T1000 (cell line): ENCODE measurements at places on chromosomes 2 and 18.

DNA sequence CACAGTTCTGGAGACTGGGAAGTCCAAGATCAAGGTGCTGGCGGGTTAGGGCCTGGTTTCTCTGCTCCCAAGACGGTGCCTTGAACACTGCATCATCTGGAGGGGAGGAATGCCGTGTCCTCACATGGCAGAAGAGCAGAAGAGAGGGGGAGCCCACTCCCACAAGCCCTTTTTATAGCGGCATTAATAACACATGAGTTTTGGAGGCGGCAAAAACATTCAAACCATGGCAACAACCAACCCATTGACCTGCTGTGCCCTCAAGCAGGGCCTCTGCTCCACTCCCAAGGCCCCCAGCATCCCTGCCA, 62.0 kb downstream of the SMAD7 start:
- no peak for DNase-seq

DNA sequence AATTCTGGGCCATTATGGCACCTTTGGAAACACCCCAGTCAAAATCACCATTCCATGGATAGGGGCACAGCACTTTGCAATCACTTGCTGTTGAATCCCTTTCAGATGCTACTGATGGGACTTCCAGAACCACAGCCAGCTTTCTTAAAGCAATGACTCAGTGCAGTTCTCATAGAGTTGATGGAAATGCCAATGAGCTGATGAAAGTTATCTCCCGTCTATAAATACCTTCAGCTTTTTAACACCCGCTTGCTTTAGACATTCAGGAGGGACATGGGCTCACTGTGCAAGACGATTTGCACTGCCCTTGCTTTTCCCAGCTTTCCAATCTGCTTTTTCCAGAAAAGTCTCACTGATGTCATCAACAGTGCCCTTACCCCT, 66.7 kb upstream of the RPL31 start:
- DNase-seq: no peak

GRCh38 chr2:142980246-142981068, 103.0 kb downstream of the KYNU start:
- DNase-seq: no peak

DNA sequence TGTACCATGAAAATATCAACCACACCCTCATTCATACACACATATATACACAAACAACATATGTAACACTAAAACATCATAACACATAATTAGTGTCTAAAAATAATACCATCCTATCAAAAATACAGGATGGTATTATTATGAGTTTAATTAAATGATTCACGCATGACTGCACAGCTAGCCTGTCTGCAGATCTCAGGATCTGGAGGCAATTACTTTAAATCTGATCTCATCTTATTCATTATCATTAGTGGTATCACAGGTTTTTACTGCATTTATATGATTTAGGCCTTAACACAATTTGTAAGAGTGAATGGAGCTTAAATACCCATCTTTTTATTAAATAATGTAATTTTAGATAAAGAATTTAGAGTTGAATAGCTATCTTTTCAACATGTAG, 443.4 kb upstream of the LINC00305 start:
- no peak for DNase-seq

DNA sequence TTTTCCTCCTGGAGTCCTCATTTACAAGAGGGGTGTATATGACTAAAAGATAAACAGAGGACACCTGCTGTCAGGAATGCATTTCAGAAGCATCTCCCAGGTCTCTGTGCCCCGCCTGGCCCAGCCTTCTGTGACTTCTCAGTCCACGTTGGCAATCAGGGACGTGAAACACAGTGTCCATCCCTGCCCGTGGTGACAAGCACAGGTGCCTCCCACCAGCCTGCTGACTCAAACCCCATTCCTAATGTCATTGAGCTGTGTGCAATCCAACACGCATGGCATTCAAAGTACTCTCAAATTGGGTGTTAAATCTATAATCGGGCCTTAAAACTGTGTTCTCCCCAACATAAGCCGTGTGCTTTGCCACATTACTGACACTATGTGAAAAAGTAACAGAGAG, 343.2 kb downstream of the EIPR1 start:
- no peak for DNase-seq

GRCh38 chr2:109380502-109381326, 233.1 kb downstream of the SEPTIN10 start:
- no peak for DNase-seq

DNA sequence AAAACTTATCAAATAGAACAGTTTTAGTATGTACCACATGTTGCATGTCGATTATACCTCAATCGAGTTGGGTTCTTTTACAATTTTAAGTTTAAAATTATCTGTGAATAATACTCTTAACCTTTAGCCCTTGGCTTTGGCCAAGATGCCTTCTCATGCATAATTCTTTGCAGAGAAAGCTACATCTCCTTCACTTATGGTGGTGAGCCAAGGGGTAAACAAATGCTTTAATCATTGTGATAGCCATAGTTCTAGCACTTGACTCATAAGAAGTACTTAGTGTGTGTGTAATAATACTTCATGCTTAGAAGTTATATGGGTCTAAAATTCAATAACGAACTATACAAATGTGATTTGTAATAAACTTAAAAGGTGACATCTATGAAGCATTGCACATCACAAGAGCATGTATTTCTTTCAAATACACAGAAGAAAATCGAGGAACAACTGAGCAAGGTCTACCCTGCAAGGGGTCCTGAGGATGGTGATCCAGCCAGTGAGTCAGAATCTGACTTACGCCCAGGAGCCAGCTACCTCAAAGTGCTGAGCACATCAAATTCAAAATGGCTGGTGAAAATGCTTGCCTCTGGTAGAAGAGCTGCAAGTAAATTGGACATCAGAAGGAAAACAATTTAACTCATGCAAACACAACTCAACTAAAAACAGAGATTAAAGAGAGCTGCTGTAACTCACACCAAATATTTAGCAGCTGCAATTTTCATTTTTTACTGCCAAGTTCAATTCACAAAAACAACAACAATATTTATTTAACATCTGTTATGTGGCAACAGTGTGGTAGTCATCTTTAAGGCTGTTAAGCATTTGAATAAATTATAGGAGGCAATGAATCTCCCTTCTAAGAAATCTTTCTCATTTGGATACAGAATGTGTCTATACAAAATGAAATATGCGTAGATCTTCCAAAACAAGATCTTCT, 23.8 kb upstream of the TTC39C start:
- no peak for DNase-seq

DNA sequence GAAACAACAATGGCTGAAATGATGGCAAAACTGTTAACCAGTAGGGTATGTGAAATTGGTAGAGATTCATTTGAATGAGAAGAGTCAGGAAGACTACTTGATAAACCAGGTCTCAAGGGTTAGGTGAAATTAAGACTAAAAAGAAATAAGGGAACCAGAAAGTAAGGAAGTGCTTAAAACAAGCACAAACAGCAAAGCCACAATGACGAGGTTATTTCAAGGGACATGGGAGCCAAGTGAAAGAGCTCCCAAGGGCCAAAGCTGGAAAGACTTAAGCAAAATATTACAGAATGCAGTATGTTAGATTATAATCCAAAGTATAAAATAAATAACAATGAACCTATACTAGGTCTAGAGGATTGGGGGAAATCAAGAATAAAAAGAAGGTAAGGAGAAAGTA, 19.3 kb upstream of the CD302 start:
- DNase-seq: no peak

DNA sequence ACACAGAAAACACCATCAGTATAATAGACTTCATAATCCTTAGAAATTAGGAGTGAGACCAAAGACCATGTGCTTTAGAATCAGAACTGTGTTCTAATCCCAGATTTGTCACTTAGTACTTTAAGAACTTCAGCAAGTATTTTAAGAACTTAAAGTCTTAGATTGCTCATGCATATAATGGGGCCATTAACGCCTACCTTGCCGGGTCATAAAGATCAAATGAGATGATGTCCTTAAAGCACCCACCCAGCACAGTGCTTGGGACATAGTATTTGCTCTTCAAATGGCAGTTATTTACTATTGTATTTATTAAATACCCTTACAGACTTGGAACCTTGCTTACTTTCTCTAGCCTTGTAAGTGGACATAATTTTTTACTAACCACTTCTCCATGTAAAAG, 156.1 kb downstream of the GREB1L start:
- no peak for DNase-seq

DNA sequence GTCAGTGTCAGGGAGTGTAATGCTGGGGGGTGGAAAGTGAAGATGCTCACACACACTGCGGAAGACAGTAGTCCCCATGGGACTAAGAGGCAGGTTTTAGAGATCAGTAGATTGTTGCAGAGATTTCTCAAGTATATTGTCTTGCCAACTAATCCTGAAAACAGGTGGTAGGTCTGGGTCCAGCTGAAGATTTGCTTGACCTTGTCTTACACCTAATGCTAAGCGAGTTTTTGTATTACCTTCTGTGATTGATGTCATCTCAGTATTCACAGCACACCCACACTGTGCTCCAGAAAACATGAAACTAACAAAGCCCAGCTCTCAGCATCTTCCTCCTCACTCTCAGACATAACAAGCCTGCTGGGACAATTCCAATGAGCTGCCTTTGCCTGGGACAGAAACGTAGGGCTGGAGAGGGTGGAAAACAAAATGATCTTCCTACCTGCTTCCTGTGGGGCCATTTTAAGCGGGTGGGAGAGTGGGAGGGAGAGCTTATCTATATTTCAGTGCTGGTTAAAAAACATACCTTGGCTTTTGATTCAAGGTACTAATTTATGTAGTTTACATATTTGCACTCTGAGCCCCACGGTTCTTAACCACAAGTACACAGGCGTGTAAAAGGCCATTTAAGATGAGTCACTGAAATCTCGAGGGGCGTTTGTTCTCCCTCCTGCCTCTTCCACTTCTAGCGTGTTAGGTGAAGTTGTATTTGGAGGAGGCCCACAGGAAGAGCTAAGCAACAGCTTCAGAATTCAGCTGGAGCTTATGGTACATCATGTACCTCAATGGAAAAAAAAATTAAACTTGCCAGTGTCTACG, 23.1 kb upstream of the RBMS1 start:
- DNase-seq: no peak

DNA sequence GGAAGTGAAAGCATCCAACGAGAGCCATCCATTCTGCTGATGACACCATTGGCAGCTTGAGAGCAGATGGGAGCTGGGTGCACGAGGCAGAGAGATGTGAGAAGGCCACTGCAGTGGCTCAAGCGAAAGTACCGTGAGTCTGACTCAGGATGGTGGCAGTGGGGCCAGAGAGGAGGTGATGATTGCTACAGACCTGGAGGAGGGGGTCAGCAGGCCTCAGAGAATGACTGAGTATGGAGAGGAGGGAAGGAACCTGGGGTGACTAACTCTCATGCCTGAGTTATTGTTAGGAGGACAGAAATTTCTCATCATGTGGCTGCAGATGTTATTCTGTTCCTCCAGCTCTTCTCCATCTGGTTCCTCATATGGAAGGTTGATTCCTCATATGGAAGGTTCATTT, 8.8 kb upstream of the ZBTB7C start:
- no peak for DNase-seq

- peak; percentile 2 for DNase-seq
Measured at GRCh38 chr18:36297417-36298125, at the start of gene FHOD3. TSS of gene FHOD3 (plus strand) at chr18:36297713. CDS start at chr18:36297836, 123 bp downstream.

GRCh38 chr2:60476206-60476954, 77.1 kb downstream of the BCL11A start:
- no peak for DNase-seq

- DNase-seq: no peak
Measured at GRCh38 chr2:128520340-128520739, 201.7 kb upstream of the HS6ST1 start.

GRCh38 chr2:77666251-77666980, 144.2 kb upstream of the LRRTM4 start:
- DNase-seq: no peak

DNA sequence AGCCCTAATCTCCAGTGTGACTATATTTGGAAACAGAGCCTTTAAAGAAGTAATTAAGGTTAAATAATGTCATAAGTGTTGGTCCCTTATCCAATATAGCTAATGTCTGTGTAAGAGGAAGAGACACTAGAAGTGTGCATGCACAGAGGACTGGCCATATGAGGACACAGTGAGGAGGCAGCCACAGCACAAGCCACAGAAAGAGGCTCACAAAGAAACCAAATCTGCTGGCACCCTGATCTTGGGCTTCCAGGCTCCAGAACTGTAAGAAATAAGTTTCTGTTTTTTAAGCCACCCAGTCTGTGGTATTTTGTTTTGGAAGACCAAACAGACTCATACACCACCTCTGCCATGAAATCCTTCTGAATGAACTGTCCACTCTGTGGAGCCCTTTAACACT, 186.4 kb upstream of the SLC39A10 start:
- no peak for DNase-seq

DNA sequence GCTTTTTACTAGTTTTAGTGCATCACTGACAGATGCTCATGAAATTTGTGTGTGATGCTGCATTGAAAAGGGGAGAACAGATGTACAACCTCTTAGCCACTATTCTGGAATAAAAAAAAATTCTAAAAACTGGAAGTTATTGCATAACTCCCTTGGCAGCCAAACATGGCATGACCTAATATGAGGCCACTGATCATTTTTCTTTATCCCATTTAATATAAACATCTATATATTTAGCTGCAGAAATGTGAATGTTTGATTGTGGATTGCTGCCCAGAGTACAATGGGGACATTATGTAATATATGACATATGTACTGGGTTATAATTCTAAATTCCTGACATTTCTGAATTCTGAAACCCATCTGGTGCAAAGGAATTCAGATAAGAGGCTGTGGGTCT, 86.5 kb downstream of the CDCA7 start:
- no peak for DNase-seq

- DNase-seq: no peak
Measured at GRCh38 chr2:234796045-234796591, 155.7 kb upstream of the SH3BP4 start.

DNA sequence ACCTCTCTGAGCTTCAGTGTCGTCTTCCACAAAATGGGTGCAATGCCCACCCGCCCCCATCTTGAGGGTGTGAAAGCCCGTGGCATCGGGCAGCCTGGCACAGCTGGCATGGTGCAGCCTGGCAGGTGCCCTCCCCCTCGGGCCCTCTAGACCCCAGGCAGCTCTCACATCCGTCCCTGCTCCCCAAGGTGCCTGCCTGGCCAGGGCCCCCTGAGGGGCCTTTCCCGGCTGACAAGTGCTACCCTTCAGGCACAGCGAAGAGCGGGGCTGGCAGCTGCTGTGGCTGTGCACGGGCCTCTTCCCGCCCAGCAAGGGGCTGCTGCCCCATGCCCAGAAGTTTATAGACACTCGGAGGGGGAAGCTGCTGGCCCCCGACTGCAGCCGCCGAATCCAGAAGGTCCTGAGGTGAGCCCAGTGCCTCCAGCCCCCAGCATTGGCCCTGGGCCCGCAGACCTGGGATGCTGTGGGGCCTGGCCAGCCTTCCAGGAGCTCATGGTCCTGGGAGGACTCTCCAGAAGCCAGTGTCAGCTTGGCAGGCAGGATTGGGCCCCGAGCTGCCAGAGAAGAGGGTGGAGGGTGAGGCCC, 13.9 kb upstream of the GPR17 start:
- no peak for DNase-seq

GRCh38 chr2:24313744-24314632, 46.3 kb downstream of the ITSN2 start:
- no peak for DNase-seq

GRCh38 chr2:224612578-224612977, 27.4 kb upstream of the CUL3 start:
- DNase-seq: no peak
